ENCODE measurements at places on chromosomes 3 and 15. TPM values are rescaled to one million over a fixed set of nuclear protein-coding genes. Genes with fewer than 3 reads are reported as not detected.

AADAC gene
- total RNA-seq, result not detected

CNTN6 gene
- total RNA-seq, result 0.11 TPM

DNA sequence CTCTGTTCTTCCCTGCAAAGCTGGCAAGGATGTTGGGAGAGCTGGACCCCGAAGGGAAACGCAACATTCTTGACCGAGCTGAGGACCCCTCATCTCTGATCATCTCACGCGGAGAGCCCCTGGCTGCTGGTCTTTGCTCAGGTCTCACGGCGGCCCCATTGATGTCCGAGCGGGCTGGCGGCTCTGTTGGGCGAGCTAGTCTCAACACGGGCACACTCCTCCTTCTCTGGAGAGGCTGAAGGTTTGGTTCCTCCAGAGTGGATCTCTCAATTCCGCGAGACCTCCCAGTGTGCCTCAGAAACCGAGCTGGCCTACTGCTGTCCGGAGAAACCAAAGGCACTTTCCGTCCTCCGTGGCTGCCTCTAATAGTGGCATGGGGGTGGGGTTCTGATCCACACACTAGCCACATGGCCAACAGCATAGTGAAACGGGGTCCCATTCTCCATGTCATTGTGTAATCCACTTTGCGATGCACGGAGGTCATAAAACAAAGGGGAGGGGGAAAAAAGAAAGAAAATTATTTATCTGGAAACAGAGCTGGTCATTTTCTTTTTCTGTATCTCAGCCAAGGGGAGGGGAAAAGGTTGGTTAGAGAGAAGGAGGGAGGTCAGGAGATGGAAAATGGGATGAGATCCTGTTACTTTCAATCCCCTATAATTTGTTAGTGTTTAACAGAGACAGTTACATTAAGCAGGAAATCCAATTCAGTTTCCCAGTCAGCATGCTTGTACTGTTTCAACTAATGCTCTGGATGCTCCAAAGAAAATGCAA lies 1.3 kb downstream of the CCDC80 start:
- no peaks in the 10 kb centered on the region for H3K27me3 ChIP-seq
- DNase-seq, result peak; percentile 18
- peak overlapping the region; percentile 52 for H3K27ac ChIP-seq
- H3K4me3 ChIP-seq, result no peak overlapping the region
- H3K4me1 ChIP-seq, result peaks cover 4% of the 10 kb centered on the region

DNA sequence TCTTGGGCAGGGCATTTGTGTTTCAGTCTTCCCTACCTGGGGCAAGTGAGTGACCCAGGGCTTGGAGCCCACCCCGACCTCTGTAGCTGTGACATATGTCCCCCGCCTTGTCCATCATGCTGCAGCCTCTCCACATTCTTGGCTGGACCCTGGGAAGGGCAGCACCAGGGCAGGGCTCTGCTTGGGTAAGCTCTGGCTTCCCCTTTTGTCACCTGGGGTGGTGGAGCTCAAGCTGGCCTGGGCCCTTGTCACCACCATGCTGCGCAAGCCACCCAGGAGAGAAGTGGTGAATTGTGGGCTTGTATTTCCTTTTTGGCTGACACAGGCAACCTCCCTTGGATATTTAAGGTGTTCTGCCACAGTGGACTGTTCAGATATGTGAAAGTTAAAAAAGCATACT lies 29.3 kb downstream of the SPSB4 start:
- no peaks in the 10 kb centered on the region for H3K36me3 ChIP-seq
- H3K27ac ChIP-seq, result no peak overlapping the region
- no peaks in the 10 kb centered on the region for H3K4me1 ChIP-seq

- H3K27ac ChIP-seq, result no peak overlapping the region
- H3K4me3 ChIP-seq, result no peak overlapping the region
- H3K36me3 ChIP-seq, result no peaks in the 10 kb centered on the region
- no peaks in the 10 kb centered on the region for H3K4me1 ChIP-seq
- H3K27me3 ChIP-seq, result no peaks in the 10 kb centered on the region
- DNase-seq, result no peak
These were observed 7.4 kb downstream of the IL12A start for GRCh38 chr3:159996018-159996417.

All from colonic mucosa (tissue), 4 donors.